ENCODE measurements at places on chromosomes 2 and 18. TPM values are rescaled to one million over a fixed set of nuclear protein-coding genes. Genes with fewer than 3 reads are reported as not detected.

DNA sequence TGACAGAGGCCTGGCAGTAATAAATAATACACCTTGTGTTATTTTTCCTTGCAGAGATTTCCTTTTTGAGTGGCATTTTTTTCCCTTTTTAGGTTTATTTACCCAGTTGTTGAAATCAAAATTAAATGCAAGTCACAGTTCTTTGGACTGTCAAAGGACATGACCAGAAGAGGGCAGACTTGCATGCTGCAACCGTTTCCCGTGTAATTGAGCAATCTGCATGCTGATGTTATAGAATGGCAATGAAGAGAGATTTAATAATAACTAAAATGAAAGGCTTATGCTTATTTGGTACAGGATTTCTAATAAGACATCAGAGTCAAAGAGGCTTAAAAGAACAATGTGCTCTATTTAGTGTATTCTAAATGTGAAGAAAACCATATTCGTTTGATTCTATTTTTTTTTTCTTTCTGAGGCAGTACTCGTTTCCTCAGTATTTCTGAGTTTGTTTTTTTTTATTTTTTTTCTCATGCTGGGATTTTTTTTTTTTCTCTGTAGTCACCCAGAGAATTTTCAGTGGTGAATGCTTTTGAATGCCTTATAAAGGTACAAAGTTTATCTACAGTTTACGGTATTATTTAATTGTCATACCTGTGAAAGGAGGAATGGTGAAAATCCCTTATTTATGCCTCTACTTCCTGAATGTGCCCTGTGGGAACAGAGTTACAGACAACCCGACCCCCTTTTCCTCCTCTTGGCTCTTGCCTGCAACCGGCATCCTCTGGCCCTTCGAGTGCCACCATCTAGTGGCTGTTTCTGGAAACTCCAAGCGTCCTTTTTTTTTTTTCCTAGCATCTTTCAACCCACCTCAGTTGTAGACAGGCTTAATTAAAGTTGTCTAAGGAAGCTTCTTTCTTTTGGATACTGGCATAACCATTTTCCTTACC is 368.5 kb downstream of the LRRTM1 start:
- DNase-seq = no peak

DNA sequence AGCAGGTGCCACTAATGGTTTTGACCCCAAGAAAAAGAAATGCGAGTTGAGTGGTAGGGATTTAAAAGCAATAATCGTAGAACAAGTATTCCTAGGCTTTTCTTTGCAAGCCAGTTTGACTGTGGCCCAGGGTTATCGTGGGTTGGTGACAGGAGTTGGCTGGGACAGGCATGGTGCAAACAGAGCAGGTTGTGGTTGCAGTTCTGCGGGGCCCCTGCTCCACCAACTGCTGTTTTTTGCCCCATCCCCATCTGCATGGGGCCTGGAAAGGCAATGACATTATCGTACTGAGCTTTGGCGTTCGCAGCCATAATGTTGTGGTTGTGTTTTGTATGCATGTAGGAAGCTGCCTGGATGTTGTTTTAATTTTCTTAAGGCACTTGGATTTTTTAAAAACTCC is 274.0 kb downstream of the TSN start:
- DNase-seq = no peak

DNA sequence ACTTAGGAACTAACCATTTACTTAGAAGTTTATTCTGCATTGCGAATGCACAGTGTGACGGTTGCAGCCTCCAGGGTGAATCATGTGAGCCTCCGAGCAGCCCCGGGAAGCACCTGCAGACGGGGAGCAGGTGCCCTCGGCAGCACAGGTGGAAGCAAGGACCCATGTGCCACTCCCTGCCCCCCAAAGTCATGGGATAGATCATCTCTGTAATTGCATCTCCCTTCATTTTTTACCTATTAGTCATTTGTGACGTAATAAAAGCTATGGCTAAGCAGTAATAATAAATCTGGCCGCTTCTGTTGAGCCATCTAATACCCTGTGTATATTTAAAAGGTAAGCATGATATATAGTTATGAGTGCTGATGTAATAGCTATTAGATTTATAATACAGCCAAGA is 97.2 kb downstream of the PTGR3 start:
- no peak for DNase-seq

The LINC00305 gene
- not detected for total RNA-seq

The CCDC148 gene
- 2.5 TPM for total RNA-seq

DNA sequence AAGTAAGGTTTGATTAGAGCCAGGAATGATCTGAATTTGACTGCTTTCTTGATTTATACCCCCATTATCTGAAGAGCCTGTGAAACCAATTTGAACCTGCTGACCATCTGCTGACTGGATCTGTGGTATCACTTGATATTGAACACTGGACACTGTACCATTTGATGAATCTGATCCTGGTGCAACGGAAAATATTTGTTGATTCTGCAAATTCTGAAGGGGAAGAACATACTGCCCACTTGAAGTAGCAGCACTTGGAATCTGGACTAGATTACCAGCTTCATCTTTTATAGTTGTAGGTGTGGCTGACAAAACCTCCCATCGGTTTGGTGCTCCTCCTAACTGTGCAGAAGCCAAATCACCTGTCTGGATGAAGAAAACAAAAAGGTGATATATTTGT is 9.3 kb downstream of the SP3 start:
- no peak for DNase-seq

- DNase-seq = no peak
These were observed 231.7 kb upstream of the CCDC150 start for GRCh38 chr2:196407675-196408264.

The INPP5D gene
- 12.2 TPM for total RNA-seq

Measured in esophagus muscularis mucosa (tissue), 4 donors.